ENCODE measurements at places on chromosomes 6 and 20.

GRCh38 chr20:46700481-46700880, 9.0 kb upstream of the SLC2A10 start:
- no peak for DNase-seq

DNA sequence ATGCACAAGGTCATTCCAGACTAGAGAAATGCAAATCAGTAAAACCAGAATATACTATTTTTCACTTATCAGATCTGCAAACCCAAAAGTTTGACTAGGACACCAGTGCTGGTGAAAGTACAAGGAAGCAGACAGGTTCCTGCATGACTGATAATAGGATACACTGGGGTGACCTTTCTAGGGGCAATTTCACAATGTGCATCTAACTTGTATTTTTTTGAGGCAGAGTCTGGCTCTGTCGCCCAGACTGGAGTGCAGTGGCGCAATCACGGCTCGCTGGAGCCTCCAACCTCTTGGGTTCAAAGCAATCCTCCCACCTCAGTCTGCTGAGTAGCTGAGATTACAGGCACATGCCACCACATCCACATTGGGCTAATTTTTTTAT, 11.4 kb downstream of the COMMD7 start:
- DNase-seq = no peak

DNA sequence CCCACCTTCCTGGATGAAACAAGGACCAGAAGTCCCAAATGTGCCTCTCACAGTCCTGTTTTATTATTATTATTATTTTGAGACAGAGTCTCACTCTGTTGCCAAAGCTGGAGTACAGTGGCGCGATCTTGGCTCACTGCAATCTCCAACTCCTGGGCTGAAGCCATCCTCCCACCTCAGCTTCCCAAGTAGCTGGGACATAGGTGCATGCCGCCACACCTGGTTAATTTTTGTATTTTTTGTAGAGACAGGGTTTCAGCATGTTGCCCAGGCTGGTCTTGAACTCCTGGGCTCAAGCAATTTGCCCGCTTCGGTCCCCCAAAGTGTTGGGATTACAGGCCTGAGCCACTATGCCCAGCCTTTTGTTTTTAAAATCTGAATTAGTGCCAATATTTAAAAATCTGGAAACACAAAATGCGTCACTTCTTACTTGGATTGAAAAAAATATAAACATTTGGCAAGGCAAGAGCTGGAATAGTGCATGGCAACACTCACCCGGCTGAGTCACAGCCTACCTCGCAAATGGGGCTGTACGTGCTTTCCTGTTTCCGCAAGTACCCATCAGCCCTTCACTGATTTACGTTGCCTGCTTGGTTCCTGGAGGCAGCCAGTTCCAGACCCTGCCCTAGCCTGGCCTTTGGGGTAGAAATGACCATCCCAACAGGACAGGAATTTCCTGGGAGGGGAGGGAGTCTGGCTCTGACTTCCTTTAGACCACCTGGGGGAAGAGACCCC, 6.3 kb downstream of the SDCBP2 start:
- DNase-seq = no peak

- peak; percentile 73 for DNase-seq
Observed at GRCh38 chr6:35496841-35497570, at the start of gene TEAD3. Gene TEAD3, minus strand, starts transcription at chr6:35497079.

- DNase-seq = no peak
Observed at GRCh38 chr20:19001177-19001576, 187.6 kb downstream of the SCP2D1 start.

DNA sequence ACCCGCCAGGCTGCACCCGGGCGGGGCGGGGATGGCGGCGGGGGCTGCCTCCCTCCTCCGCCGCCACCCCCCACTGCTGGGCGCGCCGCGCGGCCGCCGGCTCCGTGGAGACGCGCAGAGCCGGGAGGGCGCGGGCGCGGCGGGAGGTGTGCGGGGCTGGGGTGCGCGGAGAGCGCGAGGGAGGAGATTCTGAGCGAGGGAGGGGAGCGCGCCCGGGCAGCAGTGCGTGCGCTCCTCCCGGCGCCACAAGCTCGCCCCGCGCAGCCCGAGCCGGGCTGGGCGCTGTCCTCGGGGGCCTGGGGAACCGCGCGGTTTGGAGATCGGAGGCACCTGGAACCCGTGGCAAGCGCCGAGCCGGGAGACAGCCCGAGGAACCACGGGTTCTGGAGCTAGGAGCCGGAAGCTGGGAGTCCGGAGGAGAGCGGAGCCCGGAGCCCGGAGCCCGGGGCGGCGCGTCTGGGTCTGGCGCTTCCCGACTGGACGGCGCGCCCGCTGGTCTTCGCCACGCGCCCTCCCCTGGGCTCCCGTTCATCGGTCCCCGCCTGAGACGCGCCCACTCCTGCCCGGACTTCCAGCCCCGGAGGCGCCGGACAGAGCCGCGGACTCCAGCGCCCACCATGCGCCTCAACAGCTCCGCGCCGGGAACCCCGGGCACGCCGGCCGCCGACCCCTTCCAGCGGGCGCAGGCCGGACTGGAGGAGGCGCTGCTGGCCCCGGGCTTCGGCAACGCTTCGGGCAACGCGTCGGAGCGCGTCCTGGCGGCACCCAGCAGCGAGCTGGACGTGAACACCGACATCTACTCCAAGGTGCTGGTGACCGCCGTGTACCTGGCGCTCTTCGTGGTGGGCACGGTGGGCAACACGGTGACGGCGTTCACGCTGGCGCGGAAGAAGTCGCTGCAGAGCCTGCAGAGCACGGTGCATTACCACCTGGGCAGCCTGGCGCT, at the start of gene NTSR1:
NTSR1 (plus strand) TSS at position 246 of the 946 bp plus-strand sequence; CDS start at position 618, 372 bp downstream.
- no peak for DNase-seq

DNA sequence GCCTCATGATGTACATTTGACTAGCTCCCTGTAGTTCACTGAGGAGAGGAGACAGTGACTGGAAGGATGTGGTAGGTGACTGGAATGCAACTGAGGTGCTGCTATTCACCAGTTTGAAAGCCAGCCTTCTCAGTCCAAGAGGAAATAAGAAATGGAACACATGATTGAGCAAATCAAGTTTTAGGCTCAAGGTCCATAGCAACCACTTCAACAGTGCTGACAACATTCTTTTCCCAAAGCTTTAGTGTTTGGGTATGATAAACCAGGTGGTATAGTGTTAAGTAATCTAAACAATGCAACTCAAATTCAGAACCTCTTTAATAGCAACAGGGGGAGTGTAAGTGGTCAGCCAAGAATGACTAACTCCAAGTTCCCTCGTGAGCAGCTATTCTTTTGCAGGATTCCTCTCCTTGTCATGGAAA, 9.2 kb downstream of the ZHX3 start:
- DNase-seq = no peak

- DNase-seq = no peak
Observed at GRCh38 chr6:139881236-139881635, 506.8 kb upstream of the CITED2 start.

DNA sequence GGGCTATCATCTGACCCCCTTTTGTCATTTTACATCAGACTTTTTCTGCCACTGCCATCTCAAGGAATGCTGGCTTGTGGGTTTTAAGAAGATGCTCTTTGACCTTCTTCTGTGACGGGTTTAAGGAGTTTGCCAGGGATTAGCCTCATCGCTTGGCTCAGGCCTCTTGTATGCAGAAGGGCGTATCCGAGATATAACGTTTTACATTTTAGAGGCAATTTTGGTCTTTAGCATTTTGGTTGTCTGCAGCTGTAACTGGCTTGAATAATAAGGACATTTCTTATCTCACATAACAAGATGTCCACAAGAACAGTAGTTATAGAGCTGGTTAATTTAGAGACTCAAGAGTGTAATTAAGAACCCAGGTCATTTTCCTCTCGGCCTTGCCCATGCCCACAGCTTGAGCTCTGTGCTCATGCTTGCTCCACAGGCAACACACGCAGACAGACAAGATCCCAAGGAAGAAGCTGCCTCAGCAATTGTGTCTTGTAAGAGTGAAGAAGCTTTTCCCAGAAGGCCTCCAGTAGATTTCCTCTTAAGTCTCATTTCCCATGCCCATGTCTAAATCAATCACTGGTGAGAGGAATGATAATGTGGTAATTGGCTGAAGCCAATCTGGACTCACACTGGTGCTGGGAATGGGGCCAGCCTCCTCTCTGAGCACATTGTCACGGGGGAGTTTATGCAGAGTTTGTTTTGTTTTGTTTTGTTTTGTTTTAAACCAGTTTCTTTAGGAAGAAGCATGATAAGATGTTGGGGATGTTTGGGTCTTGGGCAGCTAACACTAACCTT, 36.8 kb downstream of the PTCHD4 start:
- DNase-seq = no peak

DNA sequence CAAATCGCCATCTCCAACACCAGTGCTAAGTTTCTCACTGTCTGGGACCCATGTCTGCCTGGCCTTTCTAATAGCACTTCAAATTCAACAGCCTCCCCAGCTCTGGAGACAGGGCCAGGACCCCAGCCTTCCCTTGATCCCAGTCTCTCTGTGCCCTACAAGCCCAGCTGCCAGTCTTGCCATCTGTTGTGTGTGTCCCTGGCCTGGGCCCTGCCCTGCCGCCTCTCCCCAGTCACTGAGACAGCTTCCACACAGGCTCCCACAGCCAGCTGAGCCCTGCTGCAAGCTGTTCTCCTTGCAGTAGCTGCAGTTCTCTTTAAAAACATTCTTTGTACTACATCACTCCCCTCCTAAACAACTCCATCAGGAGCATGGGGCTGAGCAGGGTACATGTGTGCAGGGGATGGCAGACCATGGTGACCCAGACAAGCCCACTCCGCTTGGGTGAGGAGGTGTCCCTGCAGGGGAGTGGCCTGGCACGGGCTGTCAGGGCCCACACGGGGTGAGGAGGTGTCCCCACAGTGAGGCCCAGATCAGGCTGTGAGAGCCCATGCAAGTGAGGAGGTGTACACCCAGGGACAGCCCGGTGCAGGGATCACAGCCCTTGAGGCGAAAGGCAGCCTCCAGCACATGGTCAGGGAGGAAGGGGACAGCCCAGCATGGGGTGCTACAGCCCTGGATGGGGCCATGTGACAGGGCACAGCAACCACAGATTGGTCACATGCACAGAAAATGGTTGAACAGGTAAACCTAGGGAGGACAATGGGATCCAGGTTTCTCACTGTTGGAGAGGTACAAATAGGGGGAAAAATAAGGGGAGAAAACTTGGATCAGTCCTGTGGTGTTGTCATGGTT, 16.2 kb downstream of the CST7 start:
- DNase-seq = no peak

Measured in GM18507 (cell line).